Stimulated activated naive B cell treated with anti-CD40 and anti-IgM and Interleukin-4, amounts not matched to agents 10 μg/mL and 1 μg/mL and 100 μg/mL, for 72 hours (primary cell): ENCODE measurements at places on chromosomes 16 and 17.
A peak's percentile ranks its signal among the peaks of the same experiment; 100 is the strongest.

DNA sequence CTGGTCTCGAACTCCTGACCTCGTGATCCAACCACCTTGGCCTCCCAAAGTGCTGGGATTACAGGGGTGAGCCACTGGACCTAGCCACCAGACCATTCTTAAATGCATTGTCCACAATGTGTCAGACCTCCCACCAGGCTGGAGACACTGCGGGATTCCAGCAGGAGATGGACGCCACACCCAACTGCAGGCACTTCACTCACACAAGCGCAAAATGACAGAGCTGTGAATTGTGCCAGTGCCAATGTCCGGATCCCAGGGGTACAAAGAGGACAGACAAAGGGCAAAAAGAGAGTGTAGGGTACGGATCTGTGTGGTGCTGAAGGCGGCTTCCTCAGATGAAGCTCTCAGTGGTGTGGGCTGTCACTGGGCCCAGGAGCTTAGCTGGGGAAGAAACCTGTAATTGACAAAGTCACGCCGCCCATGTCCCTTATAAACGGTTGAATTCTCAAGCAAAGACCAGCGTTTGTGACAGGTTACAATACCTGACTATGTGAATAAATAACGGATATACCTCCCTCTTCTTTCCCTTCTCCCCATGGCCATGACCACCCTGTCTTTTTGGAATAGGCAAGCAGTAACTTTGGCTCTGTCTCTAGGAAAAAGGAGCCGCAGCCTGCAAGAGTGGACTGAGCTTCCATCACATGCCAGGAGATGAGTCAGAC is 40.0 kb downstream of the HS3ST3A1 start:
- peaks cover 6% of the 10 kb centered on the region for H3K27me3 ChIP-seq
- H3K4me1 ChIP-seq: no peaks in the 10 kb centered on the region
- no peak overlapping the region for H3K4me3 ChIP-seq

- no peak for DNase-seq
- H3K27ac ChIP-seq: peak overlapping the region; percentile 51
- H3K4me3 ChIP-seq: peak overlapping the region; percentile 83
- no peaks in the 10 kb centered on the region for H3K27me3 ChIP-seq
- peaks cover 3% of the 10 kb centered on the region for H3K36me3 ChIP-seq
Measured at GRCh38 chr17:64128787-64129514, 993 bp downstream of the ERN1 start.

DNA sequence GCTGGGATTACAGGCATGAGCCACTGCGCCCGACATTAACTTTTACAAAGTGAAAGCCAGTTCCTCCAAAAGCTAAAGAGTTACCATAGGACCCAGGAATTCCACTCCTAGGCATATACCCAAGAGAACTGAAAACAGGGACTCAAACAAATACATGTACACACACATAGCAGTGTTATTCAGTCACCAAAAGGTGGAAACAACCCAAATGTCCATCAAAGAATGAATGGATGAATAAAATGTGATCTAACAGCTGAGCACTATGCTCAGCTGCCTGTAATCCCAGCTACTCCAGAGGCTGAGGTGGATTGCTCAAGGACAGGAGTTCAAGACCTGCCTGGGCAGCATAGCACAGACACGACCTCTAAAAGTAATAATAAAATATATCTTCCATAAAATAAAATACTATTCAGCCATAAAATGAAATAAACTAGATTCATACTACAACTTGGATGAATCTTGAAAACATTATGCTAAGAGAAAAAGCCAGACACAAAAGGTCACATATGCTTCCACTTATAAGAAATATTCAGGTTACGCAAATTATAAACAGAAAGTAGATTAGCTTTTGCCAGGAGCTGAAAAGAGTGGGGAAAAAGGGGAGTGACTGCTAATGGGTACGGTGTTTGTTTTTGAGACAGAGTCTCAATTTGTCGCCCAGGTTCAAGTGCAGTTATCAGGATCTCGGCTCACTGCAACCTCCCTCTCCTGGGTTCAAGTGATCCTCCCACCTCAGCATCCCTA is 9.3 kb upstream of the USP7 start:
- H3K4me3 ChIP-seq: no peak overlapping the region
- H3K4me1 ChIP-seq: no peaks in the 10 kb centered on the region
- H3K27me3 ChIP-seq: no peaks in the 10 kb centered on the region
- H3K27ac ChIP-seq: no peak overlapping the region
- H3K36me3 ChIP-seq: no peaks in the 10 kb centered on the region

GRCh38 chr16:66639091-66639885 is 34.8 kb downstream of the CMTM3 start:
- DNase-seq: no peak
- no peak overlapping the region for H3K27ac ChIP-seq
- H3K36me3 ChIP-seq: no peaks in the 10 kb centered on the region
- H3K4me1 ChIP-seq: no peaks in the 10 kb centered on the region

GRCh38 chr17:79530361-79531105 is 80.3 kb downstream of the RBFOX3 start:
- H3K4me3 ChIP-seq: no peak overlapping the region
- no peaks in the 10 kb centered on the region for H3K4me1 ChIP-seq
- H3K36me3 ChIP-seq: no peaks in the 10 kb centered on the region

- H3K4me1 ChIP-seq: peaks cover 29% of the 10 kb centered on the region
- no peak overlapping the region for H3K27ac ChIP-seq
- no peak for DNase-seq
- H3K36me3 ChIP-seq: no peaks in the 10 kb centered on the region
- peaks cover 79% of the 10 kb centered on the region for H3K27me3 ChIP-seq
Measured at GRCh38 chr16:68646953-68647659, 2.0 kb downstream of the CDH3 start.

DNA sequence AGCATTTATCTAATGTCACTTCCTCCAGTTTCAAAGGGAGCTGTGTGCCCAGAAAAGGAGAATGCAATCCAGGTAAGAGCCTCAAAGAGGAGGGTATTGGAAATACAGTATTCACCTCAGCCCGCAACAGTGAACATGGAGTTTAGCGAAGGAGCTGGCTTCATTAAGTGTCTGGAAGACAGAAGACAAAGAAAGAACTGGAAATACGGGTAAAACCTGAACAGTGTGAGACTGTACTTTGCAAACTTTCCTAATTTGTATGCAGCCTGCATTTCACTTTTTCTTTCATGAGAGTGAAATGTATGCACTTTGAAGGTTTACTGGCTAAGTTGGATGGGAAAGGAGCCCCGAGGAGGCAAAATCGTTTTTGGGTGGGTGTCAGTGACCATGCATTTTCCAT is 478.4 kb downstream of the HS3ST3B1 start:
- no peaks in the 10 kb centered on the region for H3K4me1 ChIP-seq
- no peak overlapping the region for H3K27ac ChIP-seq
- H3K36me3 ChIP-seq: peaks cover 4% of the 10 kb centered on the region
- peaks cover 31% of the 10 kb centered on the region for H3K27me3 ChIP-seq

GRCh38 chr17:21007646-21008045 is 35.2 kb downstream of the USP22 start:
- H3K36me3 ChIP-seq: peaks cover 42% of the 10 kb centered on the region
- no peak overlapping the region for H3K4me3 ChIP-seq
- no peak for DNase-seq
- no peaks in the 10 kb centered on the region for H3K27me3 ChIP-seq
- H3K27ac ChIP-seq: peak overlapping the region; percentile 71

DNA sequence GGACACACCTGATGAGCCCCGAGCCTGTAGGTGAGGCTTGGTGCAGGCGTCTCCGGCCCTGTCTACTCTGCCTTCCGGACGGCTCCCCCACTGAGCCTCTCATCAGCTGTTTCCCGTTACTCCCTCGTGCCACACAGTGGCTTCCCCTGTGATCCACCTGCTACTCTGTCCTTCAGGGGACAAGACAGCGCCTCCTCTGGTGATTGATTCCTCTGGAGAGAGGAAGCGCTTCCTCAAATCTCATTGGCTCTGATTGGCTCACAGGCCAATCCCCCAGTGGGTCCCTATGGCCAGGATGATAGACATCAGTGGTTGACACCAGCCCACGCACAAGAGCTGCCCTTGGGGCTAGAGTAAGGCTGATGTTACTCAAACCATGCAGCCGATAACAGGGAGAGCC is 24.0 kb downstream of the RNF213 start:
- no peak overlapping the region for H3K4me3 ChIP-seq
- H3K27me3 ChIP-seq: no peaks in the 10 kb centered on the region
- peak overlapping the region; percentile 88 for H3K27ac ChIP-seq
- peaks cover 16% of the 10 kb centered on the region for H3K4me1 ChIP-seq
- peaks cover 35% of the 10 kb centered on the region for H3K36me3 ChIP-seq
- DNase-seq: no peak

GRCh38 chr17:73379826-73380225 is 68.0 kb upstream of the CDC42EP4 start:
- H3K4me3 ChIP-seq: no peak overlapping the region
- H3K27me3 ChIP-seq: no peaks in the 10 kb centered on the region
- H3K4me1 ChIP-seq: no peaks in the 10 kb centered on the region
- no peak for DNase-seq

DNA sequence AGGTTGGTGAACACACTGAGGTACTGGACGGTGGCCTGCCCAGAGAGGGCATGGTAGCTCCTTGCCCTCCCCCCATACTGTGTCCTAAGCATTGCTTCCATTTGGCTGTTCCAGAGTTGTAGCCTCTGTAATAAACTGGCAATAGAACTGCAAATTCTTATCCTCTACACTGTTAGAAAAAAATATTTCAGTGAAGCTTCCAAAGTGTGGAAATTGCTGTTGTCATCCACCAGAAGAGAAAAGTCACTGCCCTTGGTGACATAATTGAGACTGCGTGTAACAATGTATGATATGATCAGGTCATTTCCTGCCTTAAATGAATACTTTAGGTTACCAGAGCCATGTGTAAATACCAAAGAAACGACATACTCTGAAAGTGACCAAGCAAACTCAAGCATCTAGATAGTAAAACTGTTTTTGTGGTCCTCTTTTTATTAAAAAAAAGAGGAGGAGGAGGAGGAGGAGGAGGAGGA is 65.9 kb downstream of the CEP95 start:
- no peak overlapping the region for H3K4me3 ChIP-seq
- no peak for DNase-seq

DNA sequence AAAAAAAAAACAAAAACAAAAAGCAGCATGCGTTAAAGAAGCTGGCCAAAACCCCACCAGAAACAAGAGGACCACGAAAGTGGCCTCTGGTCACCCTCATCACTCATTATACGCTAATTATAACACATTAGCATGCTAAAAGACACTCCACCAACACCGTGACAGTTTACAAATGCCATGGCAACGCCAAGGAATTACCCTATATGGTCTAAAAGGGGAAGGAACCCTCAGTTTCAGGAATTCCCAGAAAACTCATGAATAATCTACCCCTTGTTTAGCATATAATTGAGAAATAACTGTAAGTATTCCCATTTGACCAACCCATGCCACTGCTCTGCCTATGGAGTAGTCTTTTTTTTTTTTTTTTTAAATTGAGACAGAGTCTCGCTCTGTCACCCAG is 77.6 kb downstream of the EMP2 start:
- DNase-seq: no peak
- peaks cover 23% of the 10 kb centered on the region for H3K36me3 ChIP-seq
- H3K27ac ChIP-seq: no peak overlapping the region
- H3K4me1 ChIP-seq: peaks cover 28% of the 10 kb centered on the region
- no peaks in the 10 kb centered on the region for H3K27me3 ChIP-seq
- H3K4me3 ChIP-seq: no peak overlapping the region

DNA sequence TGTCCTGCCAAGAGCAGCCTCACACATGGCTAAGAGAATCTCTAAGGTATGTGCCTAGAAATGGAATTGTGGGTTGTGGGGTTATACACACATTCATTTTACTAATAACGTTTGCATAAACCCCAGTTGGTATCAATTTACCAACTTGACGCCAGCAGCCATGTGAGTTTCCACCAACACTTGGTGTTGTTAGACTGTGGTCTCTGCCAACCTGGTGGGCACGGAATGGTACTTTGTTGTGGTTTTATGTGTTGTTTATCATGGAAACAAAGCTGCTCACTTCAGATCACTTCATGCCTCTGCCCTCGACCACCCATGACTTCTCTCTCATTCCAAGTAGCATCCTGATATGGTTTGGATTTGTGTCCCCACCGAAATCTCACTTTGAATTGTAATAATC is 152.0 kb upstream of the CDC42EP4 start:
- no peak overlapping the region for H3K27ac ChIP-seq
- H3K36me3 ChIP-seq: peaks cover 22% of the 10 kb centered on the region
- no peak overlapping the region for H3K4me3 ChIP-seq
- DNase-seq: no peak
- peaks cover 3% of the 10 kb centered on the region for H3K4me1 ChIP-seq

DNA sequence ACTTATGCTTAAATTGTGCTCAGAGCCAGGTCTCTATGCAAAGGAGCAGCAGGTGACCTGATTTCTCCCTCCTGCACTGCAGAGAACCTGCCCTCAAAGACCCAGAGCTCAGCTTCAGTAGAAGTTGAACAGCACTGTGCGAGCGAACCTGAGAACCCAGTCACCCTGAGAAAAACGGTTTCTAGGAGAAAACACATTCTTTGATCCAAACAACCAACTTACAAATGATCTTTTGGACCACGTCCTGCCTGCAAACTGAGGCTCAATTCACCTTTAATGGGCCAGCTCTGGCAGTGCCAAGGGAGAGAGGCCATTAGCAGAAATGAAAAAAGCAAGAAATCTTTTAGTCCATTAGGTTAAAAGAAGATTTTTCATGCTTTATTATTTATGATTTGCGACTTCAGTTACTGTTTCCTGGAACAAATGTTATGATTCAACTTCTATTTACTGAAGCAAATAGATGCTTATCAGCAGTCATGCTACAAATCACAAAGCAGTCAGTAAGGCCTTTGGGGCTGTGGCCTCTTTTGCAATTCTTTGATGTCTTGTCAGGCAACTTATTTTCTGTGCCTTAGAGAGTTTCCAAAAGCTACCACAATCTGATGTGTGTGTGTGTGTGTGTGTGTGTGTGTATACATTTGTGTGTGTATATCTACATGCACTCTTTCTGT is 65.7 kb upstream of the LRRC37A3 start:
- peak overlapping the region; percentile 82 for H3K4me3 ChIP-seq
- peaks cover 65% of the 10 kb centered on the region for H3K4me1 ChIP-seq
- H3K27me3 ChIP-seq: no peaks in the 10 kb centered on the region
- H3K36me3 ChIP-seq: no peaks in the 10 kb centered on the region
- peak overlapping the region; percentile 99 for H3K27ac ChIP-seq
